ENCODE measurements at places on chromosomes 16 and 17.

GRCh38 chr16:89285381-89285780, 67.9 kb downstream of the ZNF778 start:
- DNase-seq, result no peak

DNA sequence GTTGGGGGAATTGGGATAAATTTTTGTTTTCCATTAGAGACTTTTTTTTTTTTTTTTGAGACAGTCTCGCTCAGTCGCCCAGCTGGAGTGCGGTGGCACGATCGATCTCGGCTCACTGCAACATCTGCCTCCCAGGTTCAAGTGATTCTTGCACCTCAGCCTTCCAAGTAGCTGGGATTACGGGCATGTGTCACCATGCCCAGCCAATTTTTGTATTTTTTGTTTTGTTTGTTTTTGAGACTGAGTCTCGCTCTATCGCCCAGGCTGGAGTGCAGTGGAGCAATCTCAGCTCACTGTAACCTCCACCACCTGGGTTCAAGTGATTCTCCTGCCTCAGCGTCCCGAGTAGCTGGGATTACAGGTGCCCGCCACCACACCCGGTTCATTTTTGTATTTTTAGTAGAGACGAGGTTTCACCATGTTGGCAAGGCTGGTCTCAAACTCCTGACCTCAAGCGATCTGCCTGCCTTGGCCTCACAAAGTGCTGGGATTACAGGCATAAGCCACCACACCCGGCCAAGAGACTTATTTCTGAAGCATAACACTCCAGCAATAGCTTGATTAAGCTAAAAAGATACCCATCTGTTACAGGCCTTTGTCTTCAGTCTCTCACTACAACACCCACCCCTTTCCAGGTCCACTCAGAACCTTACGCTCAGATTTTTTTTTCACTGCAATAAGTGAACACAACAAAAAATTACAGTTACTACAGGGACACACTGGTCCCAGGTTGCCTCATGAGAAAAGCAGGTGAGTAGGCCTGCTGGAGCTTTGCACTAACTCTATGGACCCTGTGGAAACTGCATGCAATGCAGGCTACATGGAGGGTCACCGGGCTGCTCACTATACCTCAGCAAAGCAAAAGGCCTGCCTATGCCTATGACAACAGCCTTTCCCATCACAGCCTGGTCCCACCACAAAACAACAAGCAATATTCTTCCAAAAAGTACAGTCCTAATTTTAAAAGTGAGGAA, 34.6 kb downstream of the KANSL1 start:
- no peak for DNase-seq

DNA sequence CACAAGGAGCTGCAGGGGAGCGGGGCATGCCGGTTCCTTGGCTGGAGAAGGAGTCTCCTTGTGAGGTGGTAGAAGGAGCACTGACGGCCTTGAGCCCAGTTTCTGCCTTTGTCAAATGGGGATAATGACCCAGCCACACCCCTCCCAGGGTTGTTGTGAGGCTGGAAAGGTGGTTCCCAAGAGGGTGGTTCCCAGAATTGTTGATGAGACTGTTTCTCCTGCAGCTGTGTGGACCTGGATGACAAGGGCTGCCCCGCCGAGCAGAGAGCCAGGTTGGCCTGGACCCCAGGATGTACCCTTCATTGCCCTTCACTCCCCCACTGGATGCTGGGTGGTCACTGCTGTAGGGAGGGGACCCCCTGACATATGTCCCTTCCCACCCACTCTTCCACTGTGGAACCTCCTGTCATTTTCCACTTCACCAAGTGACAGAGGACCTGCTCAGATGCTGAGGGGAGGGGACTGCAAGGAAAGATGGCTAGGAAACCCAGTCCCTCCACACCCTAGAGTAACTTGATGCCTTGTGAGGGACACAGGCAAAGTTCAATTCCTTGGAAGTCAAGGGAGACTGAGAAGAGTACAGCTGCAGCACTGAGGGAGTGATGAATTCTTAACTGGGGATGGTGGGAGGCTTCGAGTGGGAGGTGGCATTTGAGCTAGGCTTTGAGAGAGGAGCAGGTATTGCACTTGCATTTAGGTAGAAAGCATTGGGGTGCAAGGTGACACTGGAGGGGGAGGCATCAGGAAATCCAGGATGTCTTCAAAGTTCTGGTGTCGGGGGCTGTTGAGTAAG, 10.6 kb downstream of the MIEN1 start:
- DNase-seq, result no peak

DNA sequence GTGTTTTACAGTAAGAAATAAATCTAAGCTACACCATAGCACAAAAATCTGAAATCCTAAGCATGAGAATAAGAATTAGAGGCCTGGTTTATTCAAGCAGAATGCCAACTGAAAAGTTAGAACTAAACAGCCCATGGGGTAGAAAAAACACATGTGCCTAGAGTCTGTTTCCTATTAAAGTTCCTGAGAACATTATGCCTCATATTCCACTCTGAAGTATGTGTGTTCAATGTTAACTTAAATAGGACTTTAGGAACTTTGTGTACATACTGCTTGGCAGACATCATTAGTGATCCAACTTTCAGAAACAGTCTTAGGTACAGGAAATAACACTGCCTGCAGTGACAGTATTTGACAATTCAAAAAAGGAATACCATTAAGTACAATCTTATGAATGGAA, 18.2 kb downstream of the HEATR6 start:
- no peak for DNase-seq

- no peak for DNase-seq
These were observed 1379.7 kb downstream of the CDH11 start for GRCh38 chr16:63742150-63742549.

- no peak for DNase-seq
These were observed 58.6 kb upstream of the DNAH9 start for GRCh38 chr17:11539637-11540036.

DNA sequence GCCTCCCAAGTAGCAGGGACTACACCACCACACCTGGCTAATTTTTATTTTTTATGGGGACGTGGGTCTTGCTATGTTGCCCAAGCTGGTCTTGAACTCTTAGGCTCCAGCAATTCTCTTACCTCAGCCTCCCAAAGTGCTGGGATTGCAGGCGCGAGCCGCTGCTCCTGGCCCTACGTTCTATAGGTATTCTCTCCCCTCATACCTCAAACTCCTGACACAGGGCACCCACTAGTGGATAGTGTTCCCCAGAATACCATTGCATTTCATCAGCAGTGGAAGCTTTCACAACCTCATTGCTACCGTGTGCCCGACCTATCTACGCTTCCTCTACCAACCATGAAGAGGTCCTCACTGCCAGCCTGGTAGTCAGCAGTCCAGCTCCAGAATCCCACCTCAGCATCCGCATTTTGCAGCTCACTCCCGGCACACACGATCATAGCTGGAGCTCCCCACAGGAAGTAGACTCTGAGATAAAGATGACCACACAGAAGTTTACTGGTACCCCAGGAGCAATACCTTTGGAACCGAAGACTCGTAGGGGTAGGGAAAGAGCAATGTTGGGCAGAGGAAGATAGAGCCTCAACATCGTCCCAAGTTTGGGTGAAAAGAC, 9.3 kb downstream of the CTRB2 start:
- no peak for DNase-seq

- DNase-seq, result peak; percentile 12
These were observed 27.1 kb downstream of the PELP1 start for GRCh38 chr17:4676791-4677190.

DNA sequence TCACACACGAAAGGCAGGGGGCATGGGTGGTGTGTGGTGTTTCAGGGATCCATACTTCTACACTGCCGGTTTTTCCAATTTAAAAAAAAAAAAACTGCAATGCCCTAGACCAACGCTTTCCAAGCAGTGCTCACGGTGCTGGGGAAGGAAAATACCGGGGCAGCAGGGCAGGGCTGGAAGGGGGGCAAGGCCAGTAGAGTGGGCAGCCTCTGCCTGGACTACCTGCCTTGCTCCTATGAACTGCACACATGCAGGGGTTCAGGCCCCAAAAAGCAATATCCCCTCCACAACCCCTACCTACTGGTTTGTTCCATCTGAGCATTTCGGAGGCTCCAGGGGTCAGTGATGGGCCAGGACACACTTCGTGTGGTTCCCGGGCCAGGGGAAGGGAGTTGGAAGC, 29.4 kb downstream of the RPH3AL start:
- DNase-seq, result no peak

DNA sequence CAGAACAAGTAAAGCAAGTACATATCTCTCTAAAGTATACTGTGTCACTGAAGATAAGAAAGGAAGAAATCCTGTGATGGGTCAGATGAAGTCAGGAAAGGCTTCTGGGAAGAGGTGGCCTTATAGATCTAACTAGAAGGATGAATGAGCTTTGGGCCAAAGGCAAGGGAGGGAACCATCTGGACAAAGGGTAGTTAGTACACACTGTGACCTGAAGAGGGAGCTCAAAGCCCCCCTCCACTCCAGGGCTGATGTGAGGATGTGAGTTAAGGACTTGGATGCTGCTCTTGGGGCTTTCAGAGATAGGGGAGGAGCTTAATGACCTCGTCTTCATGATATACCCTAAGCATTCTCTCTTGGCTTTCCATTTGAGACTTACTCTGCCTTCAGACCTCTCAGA, 185.3 kb upstream of the CACNG3 start:
- peak; percentile 21 for DNase-seq

DNA sequence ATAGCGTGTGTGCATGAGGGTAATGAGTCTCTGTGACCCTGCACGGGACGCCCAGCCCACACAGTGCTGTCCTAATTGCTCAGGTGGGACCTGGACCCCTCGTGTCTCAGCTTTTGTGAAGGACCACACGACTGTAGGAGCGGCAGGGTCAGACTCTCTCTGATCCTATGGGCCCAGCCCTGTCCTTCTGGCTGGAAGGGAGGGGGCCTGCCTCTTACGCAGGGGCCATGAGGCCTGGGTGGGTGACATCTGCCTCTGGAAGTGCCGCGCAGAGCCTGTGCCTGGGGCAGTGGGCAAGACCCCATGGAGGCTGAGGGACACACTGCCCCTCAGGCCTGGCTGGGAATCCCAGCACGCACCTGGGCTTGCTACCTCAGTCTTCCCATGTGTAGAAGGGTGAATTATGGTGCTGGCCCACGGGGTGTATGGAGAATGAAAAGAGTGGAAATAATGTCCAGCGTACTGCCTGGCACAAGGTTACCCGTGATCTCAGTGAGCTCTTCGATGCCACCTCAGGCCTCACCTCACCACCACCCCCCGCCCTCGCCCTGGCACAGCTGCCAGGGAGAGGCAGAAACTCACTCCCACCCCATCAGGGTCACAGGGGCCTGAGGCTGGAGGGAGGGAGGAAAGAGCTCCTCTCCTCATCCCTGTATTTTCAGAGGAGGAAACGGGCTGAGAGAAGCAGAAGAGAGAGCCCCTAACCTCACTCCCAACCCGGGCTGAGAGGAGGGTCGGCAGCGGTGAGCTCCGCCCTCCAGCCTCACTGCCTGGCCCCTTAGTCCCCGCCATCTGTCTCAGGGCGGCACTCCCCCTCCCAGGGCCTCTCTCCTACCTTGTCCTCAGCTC, 27.1 kb upstream of the DBNDD1 start:
- DNase-seq, result no peak

DNA sequence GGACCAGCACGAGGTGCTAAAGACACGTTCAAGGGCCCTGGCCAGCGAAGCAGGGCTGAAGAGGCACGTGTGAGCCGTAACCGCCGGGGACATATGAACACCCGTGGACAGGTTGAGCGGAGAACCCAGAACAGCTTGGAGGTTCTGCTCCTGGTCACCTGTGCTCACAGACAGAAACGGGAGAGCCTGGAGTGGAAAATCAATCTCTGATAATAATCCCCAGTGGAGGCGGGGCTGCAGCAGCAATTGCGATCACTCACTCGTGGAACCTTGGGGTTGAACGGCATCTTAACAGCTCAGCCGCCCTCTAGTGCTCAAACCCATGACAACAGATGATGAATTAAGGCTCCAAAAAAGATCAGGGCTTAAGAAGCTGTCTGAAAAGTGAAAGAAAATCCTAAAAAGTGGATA, 25.6 kb downstream of the WIPI1 start:
- peak; percentile 38 for DNase-seq

DNA sequence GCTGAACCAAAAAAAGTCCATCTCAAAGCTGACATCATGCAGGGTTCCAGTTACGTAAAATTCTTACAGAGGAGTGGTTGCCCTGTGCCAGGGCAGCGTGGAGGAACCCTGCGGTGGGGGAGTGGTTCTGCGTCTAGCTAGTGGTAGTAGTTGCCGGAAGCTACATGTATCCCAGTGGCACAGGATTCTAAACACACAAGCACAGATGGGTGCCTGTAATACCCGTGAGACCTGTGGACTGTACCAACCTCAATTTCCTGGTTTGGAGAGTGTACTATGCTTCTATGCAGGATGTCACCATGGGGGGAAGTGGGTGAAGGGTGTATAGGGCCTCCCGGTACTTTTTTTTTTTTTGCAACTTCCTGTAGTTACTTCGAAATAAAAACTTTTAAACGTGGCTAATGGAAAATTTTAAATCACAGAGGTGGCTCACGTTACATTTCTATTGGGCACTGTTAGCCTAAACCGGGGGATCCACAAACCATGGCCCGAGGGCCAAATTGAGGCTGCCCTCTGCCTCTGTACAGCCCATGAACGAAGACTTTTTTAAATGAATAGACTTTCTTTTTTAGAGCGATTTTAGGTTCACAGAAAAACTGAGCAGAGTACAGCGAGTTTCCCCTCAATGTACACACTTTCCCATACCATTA, 38.5 kb downstream of the TBC1D16 start:
- no peak for DNase-seq

- DNase-seq, result no peak
These were observed 21.5 kb downstream of the SRP68 start for GRCh38 chr17:76050538-76051467.

DNA sequence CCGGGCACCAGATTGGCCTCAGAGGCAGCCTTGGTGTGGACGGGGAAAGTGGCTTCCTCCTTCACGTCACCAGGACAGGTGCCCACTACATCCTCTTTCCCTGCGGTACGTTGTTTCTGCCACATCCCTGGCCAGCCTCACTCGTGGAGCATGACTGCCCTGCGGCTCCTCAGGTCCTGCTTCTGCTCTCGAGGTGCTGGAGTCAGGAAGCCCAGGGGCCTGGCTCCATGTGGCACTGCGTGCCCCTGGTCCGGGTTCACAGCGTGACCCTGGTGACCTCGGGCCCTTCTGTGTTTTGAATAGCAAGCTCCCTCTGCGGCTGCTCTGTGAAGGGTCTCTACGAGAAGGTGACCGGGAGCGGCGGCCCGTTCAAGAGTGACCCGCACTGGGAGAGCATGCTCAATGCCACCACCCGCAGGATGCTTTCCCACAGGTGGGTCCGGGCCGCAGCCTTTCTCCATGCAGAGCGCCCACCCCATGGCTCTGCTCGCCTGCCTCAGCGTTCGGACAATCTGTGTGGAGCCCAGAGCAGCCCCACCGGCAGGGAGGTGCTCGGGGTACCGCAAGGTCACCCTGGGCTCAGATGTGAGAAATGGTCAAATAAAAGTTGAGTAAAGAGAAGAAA, 13.5 kb downstream of the RGS11 start:
- no peak for DNase-seq

DNA sequence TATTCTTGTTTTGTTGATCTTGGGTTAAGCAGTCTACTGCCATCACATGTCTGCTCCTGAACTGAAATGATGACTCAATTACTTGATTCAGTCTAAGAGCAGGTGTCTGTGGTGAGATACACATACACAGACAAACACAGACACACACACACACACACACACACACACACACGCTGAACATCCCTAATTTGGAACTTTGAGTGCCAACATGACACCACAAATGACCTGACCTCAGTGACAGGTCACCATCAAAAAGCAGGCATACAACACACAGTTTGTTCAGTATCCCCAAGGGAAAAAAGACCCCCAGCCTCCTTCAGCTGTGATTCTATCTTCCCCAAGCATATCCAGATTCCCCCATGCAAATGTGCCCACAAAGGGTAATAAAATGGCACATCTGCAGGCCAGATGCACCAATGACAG, 130.1 kb upstream of the TMEM97 start:
- DNase-seq, result peak; percentile 10

- DNase-seq, result no peak
These were observed 13.1 kb upstream of the ITGAL start for GRCh38 chr16:30459456-30459855.

All from fibroblast of lung (primary cell).